AG08396 (cell line): ENCODE measurements at places on chromosomes 3 and 15.
A peak's percentile ranks its signal among the peaks of the same experiment; 100 is the strongest.

GRCh38 chr3:150236316-150237082 is 171.6 kb upstream of the TSC22D2 start:
- DNase-seq: no peak

DNA sequence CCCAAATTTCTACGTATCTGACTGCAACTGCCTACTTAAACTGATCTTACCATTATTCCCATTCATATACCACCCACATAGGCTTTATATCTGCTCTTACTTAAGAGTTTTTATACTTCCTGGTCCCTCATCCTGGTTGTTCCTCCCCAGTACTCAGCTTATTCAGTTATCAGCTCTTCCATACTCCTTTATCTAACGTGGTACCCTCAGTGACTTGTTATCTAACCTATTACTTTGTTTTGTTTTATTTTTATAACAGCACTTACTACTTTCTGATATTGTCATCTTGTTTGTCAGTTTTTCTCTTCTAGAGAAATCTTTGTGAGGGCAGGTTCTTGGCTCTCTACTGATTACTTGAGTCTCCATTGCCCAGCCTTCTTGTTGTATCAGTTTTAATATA is 100.6 kb downstream of the ZNF609 start:
- DNase-seq: no peak

DNA sequence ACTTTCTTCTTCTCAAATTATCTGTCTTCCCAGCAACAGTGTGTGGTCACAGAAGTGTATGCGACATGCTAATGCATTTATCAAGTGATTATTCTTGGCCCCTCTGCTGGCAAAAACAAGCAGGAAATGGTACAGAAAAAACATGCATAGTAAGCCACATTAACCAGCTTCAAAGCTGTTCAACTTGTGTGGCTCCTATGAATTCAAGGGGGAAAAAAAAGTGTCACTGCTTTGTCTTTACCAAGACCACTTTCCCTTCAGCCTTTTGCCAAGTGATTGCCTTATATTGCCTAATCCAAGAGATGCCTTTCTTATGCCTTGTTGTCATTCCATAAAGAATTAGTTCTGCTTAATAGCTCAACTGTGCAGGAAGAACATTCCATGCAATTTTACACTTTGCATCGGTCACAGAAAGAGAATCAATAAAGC is 39.1 kb downstream of the PRTG start:
- DNase-seq: no peak

- DNase-seq: no peak
Observed at GRCh38 chr3:152243721-152244516, 24.8 kb upstream of the MBNL1 start.

DNA sequence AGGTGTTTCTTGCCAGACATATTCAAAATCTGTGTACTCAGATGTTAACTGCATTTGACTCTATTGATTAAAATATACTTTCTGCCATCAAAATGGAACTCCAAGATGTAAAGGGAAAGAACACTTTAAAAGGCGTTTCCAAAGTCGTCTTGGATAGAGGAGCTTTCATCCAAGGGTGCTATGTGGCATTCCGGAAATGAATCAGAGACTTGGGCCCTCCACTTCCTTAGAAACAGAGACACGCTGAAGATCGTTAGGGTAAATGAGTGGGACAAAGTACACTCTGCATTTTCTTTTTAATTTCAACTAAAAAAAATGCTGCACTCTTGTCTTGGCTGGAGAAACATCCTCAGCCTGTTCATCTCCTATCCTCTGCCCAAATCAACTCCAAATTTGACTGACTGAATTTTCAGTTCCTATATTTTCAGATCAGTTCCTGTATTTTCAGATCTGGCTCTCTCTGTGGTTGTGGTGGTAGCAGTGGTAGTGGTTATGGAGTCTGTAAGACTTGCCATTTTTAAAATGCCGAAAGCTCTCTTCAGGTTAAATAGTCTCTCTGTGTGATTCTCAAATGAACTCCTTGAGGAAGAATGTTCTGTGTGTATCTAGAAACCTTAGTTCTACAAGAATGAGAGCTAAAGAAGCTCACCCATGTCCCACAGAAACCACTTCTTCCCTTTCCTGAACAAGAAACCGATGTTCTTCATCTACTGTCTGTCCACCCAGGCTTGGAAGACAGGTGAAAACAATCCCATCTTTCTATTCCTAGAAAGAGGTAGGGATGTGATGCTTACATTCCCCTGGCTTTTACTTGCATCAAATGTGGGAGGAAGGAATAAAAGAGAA is 156.8 kb upstream of the ICE2 start:
- DNase-seq: no peak

DNA sequence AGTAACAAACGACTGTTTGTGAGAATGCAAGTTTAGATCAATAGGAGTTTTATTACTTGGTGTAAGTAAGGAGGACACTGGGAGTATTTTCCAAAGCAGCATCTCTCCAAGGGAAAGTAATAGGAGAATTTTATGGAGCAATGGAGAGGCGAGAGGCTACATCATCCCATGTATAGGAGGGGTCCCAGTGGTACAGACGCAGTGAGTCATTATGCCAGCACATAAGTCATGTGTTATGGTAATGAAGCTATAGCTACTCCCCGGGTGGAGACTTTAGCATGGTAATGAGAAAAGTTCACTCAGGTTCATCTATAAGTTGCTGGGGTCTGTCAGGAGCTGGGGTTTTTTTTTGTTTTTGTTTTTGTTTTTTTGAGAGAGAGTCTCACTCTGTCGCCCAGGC is 29.5 kb upstream of the ZNF445 start:
- no peak for DNase-seq

DNA sequence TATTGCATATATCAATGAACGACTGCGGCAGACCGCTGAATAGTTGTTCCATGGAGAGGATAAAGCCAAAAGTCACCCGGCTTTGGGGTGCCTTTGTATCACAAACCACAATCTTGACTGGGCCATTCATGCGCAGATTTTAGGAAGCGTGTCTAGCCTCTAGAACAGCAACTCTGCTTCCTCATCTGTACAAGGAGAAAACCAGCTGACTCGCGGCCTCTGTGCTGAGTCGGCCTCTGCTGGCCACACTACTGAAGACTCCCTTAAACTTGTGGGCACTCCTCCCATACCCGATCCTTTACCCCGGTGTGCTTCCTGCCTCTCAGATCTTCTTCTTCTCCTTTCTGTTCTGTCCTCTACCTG is 872 bp downstream of the DLEC1 start:
- peak; percentile 70 for DNase-seq

GRCh38 chr3:27976933-27977332 is 254.8 kb upstream of the EOMES start:
- peak; percentile 5 for DNase-seq

GRCh38 chr15:75928680-75929608 is 25.3 kb downstream of the FBXO22 start:
- no peak for DNase-seq

DNA sequence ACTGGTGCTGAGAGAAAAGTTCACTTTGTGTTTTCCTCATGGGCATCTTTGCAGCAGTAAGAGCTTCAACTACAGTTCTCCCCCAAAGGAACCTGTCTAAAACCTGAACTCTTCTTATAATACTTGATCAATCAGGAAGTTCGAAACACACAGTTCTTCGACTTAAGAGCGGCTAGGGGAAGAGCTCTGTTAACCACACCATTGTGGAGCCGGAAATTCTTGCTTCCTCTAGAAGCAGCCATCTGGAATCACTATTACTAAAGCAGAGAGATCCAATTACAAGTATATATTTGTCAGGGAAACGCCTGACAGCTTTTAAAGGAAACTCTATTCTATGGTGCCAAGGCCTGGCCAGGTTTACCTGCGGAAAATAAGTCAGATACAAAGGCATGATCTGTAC is 337.3 kb upstream of the CBLB start:
- DNase-seq: no peak

- no peak for DNase-seq
Observed at GRCh38 chr3:18988614-18989229, 159.6 kb upstream of the KCNH8 start.

DNA sequence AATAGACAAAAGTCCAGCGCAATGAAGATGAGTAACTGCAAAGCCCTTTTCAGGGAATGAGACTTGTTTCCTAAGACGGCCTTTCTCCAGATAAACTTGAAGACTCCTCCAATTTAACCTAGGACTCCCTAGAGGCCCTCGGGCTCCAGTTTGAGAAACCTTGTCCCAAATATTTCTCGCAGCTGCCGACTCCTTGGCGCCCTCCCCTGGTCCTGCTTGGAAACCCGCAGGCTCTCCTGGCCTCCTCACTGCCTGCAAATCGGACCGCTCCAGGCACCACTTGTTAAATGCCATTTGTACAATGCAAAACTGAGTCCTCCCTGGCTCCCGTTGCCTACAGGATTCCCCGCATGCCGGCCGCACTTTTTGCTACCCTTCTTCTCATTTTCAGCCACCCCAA is 36.8 kb downstream of the MUC4 start:
- DNase-seq: peak; percentile 52

DNA sequence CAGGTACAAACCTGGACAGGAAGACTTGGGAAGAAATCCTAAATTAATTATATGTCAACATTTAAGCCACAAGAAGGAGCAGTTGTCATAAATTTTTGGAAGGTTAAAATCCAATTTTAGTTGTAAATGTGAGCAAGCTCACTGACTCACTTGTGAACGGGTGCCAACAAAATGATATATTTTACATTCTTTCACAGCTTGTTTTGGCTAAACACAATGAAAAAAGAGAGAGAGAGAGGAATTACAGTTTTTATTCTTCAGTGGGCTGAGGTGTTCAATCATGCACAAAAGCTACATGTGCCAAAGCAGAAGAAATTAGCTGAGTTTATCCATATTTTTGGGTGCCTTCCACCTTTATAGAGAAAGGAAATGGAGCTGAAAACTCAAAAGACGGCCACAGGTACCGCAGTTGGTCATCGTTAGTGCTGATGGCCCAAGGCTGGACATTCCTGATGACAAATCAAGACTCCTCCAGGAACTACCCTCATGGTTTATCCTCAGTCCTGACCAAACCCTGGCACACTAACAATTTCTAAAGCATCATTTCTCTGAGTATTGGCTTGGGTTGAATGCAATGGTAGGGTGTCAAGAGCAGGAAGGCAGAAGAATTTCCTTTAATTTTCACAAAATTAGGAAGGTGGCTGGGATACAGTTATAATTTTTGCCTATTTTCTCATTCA is 37.6 kb upstream of the WNT5A start:
- no peak for DNase-seq

DNA sequence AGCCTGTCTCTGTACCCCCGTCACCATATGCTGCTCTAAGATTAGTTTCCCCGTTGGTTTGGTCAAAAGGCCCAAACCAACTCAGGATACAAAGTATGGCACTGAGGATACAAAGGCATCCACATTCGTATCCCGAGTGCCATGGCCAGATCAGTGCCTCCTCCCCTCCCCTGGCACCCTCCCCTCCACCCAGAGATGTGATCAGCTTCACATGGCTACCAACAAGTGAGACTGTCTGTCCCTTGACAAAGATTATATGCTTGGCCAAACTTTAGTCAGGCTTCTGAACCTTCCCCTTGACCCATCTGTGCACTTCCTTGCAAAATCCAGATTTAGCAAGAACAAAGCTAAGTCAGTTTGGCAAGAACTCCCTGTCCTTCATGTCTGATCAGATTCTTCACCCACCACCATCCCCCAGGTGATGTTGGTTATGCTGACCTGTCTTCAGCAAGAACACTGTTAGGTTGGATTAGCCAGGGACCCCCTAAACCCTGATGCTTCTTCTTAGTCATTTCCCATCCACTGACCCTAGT is 61.7 kb downstream of the KLF15 start:
- DNase-seq: peak; percentile 1

DNA sequence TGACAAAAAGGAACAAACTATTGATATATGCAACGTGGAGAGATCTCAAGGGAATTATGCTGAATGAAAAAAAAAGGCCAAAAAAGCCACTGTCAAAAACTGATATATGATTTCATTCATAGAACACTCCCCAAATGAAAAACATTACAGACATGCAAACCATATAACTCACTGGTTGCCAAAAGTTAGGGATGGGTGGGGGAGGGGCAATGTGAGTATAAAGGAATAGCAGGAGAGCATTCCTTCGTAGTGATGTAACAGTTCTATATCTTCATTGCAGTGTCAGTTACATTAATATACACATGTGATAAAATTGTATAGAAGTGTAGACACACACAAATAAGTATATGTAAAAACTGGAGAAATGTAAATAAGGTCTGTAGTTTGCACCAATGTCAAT is 12.2 kb downstream of the GBE1 start:
- no peak for DNase-seq

- no peak for DNase-seq
Observed at GRCh38 chr3:16468002-16468335, 45.5 kb downstream of the RFTN1 start.

DNA sequence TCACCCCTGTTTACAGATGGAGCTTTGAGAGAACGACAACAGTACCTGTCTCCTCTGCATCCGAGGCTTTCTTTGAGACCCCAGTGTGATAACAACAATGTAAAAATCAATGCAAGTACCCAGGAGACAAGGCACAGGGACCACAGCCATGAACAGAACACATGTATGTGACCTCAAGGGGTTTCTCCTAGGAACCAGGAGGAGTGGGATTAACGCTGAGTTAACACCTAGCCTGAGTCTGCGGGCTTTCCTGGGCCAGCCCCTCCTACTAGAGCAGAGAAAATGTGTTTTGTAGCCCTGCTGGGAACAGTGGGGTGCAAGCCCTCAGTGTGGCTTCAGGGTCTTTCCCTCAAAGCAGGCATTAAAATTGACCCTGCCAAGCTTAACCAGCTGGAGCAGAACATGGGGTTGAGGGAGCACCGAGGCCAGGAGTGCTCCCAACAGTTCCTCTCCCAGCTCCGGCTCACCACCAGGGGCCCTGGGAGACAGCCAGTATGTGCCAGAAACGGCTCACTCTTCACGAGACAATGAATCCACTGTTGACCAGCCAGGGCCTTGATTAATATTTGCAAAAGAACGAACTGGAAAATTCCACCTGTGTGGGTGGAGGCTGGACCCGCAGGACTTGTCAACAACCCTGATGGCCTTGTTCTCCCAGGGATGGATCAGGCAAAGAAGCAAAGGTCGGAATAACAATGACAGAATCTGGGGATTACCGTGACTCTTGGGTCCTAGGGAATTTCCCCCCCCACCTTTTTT is 3.6 kb downstream of the CHDH start:
- DNase-seq: peak; percentile 40

DNA sequence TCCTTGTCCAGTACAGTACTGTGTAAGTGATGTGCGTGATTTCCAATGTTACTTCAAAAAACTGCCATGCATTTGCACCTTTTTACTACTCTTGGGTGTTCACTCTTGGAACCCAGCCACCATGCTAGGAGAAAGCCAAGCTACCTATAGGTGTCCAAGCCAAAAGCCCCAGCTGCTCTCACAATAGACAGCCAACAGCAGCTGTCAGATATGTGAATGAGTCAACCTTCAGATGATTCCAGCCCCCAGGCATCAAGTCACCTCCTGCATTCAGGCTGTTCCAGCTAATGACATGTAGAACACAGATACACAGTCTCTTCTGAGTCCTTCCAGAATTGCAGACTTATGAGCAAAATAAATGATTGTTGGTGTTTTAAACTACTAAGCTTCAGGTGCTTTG is 417.7 kb upstream of the TGFBR2 start:
- no peak for DNase-seq
